Activated B cell treated with CpG ODN at 0.5 μM for 24 hours (primary cell): ENCODE measurements at places on chromosomes 11 and 22.

GRCh38 chr11:60821827-60822599, 19.9 kb upstream of the CCDC86 start:
- no peak overlapping the region for H3K27ac ChIP-seq
- no peak for DNase-seq
- no peak overlapping the region for H3K4me3 ChIP-seq
- H3K4me1 ChIP-seq = no peaks in the 10 kb centered on the region

GRCh38 chr11:126485986-126486635, 130.6 kb downstream of the ST3GAL4 start:
- no peak for DNase-seq
- H3K27me3 ChIP-seq = peaks cover 3% of the 10 kb centered on the region
- H3K4me3 ChIP-seq = no peak overlapping the region
- H3K27ac ChIP-seq = no peak overlapping the region

GRCh38 chr11:69521457-69521856, 40.0 kb downstream of the LINC01488 start:
- H3K27me3 ChIP-seq = no peaks in the 10 kb centered on the region
- no peak overlapping the region for H3K4me3 ChIP-seq
- H3K36me3 ChIP-seq = no peaks in the 10 kb centered on the region
- DNase-seq = no peak
- H3K27ac ChIP-seq = no peak overlapping the region

DNA sequence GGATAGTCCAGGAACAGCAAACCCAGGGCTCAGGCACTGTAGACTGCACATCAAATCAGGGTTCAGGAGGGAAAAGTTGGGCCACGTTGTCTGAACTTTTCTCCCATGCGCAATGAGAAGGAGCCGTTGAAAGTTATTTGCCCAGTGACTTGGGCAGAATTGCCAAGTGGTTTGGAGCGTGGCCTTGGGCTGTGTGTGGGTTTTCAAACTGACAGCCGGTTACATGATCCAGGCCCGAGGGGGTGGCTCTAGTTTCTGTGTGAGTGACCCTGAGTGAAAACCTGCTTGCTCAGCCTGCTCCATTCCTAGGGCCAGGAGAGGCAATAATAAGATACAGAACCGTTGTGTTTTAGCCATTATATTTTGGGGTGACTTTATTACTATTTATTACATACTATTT, 20.3 kb downstream of the MB start:
- H3K4me3 ChIP-seq = no peak overlapping the region
- no peak for DNase-seq
- no peaks in the 10 kb centered on the region for H3K4me1 ChIP-seq
- no peaks in the 10 kb centered on the region for H3K36me3 ChIP-seq
- no peak overlapping the region for H3K27ac ChIP-seq
- H3K27me3 ChIP-seq = peaks cover 11% of the 10 kb centered on the region

DNA sequence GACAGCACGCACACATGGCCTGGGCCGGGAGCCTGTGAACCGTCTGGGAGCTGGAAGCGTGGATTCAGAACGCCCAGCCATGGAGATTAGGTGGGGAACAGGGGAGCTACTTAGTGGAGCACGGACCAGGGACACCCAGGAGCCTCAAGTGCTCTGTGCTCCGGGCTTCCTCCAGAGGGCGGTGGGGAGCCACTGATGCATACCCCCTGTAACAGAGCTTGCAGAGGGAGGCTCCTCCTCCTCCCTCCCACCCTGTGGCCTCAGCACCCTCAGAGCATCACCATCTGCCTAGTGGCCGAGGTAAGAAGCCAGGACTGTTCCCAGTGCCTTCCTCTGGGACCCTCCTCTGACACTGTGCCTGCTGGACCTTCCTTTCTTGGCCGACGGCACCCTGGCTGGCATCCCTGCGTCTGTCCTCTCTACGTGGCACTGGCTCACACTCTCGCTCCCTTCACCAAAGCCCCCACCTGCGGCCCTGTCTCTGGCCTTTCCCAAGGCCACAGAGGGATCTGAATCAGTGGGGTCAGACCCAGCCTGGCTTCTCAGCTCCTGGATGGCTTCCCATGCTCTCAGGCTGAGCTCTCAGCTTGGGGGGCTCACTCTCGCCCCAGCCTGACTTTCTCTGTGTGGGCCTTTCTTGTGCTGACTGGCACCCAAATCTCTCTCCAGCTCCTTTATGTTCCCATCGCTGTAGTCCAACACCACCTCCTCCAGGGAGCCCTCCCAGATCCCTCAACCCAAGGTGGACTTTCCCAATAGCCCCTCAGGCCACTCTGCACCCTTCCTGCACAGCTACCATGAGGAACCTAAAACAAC, 780.9 kb downstream of the BRD1 start:
- no peaks in the 10 kb centered on the region for H3K36me3 ChIP-seq
- H3K27me3 ChIP-seq = no peaks in the 10 kb centered on the region
- no peak overlapping the region for H3K4me3 ChIP-seq
- H3K4me1 ChIP-seq = no peaks in the 10 kb centered on the region
- H3K27ac ChIP-seq = no peak overlapping the region
- DNase-seq = no peak
